ENCODE measurements at places on chromosomes 12 and 14.

- no peak for DNase-seq
These were observed 50.9 kb upstream of the GPR68 start for GRCh38 chr14:91295276-91295845.

- no peak for DNase-seq
These were observed 331.5 kb upstream of the NOVA1 start for GRCh38 chr14:26929361-26929760.

DNA sequence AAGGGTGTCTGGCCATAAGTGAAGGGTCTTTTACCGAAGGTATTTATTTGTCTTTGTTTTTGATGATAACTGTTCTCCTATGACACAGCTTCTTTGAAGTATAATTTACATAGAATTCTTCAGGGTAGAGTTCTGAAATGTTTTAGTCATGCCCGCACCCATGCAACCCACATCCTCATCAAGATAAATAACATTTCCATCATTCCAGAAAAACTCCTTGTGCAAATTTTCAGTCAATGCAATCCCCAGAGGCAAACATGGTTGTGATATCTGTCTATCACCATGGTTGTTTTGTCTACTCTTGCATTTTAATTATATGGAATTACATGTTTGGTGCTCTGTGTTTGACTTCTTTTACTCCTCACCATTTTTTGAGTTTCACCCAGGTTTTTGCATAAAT, 837.8 kb downstream of the AACS start:
- DNase-seq: no peak

DNA sequence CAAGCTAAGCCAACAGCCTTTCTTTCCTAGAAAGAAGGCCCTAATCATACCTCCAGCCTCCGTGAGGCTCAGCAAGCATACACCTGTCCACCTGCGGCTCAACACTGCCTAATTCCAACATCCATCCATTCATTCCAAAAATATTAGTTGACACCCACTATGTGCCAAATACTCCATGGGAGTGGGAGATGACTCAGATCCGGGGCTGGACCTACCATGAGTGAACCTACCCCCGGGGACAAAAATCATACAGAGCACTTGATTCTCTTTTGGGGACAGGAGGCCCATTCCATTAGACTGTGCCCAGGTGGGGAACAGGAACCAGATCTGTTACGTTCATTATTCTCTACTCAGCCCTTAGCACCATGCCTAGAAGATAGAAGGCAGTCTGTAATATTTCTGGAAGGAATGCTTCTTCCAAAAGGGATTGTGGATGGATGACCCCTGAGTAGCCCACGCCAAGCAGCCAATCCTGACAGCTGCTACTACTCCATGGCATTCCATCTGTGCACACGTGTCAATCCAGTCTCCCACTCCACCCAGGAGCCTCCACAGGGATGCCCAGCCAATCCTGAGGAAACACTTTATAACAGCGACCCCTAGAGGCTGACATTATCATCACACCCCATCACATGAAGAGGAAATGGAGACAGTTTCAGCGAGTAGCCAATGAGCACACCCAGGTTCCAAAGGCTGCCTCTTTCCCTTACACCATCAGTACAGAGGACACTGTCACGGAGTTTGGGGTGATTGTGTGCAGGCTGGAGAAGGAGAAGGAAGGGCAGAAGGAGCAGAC, 170.7 kb downstream of the ESRRB start:
- peak; percentile 1 for DNase-seq

GRCh38 chr14:50103558-50103957, 12.8 kb downstream of the VCPKMT start:
- DNase-seq: no peak

- DNase-seq: no peak
These were observed 148.0 kb upstream of the FOXN3 start for GRCh38 chr14:89564989-89565388.

- peak; percentile 14 for DNase-seq
These were observed at the start of gene DPY19L2 for GRCh38 chr12:63668028-63668799. TSS of gene DPY19L2 (minus strand) at chr12:63668493. CDS start at chr12:63668393, 100 bp downstream.

DNA sequence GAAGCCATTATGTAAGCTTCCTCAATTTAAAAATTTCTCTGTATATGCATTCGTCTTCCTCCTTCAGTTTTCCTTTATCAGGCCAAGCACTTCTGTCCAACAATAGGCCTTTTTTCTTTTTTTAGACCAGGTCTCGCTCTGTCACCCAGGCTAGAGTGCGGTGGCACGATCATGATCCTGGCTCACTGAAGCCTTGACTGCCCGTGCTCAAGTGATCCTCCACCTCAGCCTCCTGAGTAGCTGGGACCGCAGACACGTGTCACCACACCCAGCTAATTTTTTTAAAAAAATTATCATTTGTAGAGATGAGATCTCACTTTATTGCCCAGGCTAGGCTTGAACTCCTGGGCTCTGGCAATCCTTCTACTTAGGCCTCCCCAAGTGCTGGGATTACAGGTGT, 25.8 kb downstream of the TAOK3 start:
- DNase-seq: no peak

DNA sequence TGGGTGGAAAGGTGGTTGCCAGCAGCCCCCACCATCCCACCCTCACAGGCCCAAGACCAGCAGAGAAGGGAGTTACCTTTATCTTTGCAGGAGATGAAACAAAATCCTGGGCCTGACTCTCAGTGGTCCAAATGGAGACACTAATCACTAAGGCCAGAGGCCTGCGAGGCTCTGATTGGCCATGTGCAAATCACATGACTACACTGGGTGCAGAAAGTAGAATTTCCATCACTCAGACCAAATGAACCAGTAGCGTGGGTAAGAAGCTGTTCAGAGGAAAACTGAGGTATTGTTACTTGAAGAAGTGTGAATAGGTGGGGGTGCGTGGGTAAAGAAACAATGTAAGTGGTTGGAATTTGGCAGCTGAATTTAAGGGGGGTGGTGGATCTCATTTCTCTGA, 20.2 kb upstream of the PPP1CC start:
- no peak for DNase-seq

DNA sequence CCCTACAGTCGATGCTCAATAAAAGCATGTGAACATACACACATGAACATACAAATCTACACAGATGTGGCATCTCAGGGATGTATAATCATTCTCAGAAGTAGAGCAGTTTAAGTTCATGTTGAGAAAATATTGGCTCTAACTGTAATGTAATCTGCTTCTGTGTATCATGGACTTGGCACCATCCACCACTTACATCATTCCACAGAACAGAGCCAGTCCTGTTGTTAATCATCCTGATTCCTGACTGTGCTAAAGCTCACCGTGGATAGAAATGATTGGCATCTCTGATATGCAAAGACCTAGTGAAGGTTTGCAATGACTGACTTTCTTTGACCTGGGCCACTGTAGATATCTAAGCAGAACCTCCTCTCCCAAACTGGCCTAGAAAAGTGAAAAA, 1141.3 kb downstream of the BCL11B start:
- DNase-seq: no peak

GRCh38 chr12:32964981-32965585, 68.5 kb upstream of the PKP2 start:
- DNase-seq: no peak

DNA sequence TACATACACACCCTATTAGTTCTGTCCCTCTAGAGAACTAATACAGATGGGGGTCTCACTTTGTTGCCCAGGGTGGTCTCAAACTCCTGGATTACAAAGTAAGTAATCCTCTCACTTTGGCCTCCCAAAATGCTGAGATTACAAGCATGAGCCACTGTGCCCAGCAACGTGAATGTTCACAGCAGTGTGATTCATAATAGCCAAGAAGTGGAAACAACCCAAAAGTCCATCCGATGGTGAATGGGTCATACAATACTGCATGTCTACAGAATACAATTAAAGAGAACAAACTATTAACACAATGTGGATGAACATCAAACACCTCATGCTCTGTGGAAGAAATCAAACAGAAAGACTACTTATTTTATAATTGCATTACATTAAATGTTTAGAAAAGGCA, 57.3 kb upstream of the SYNE2 start:
- no peak for DNase-seq

- no peak for DNase-seq
These were observed 11.6 kb downstream of the FBXW8 start for GRCh38 chr12:116922194-116922897.

DNA sequence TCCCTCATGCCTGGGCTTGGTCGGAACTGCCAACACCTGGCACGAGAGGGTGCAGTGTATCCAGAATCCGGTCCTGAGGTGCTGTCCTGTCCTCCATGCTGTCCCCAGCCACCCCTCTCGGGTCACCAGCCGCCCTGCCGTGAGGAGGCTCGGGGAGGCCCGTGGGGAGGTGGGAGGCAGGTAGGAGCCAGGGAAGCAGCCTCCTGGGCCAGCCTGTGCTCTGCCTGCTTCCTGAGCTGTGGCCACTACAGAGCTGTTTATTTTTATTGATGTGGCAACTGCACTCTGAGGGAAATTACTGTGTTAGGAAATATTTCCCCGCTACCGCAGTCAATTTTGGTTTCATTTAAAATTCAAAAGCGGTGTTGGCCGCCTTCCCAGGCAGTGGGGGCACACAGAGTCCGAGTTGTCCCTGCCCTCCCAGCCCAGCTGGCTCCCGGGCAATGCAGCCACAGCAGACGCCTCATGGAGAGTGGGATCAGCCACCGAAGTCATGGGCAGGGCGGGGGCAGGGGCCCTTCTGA, 18.3 kb downstream of the NOC4L start:
- no peak for DNase-seq

GRCh38 chr12:65965358-65965757, 141.1 kb downstream of the HMGA2 start:
- no peak for DNase-seq

DNA sequence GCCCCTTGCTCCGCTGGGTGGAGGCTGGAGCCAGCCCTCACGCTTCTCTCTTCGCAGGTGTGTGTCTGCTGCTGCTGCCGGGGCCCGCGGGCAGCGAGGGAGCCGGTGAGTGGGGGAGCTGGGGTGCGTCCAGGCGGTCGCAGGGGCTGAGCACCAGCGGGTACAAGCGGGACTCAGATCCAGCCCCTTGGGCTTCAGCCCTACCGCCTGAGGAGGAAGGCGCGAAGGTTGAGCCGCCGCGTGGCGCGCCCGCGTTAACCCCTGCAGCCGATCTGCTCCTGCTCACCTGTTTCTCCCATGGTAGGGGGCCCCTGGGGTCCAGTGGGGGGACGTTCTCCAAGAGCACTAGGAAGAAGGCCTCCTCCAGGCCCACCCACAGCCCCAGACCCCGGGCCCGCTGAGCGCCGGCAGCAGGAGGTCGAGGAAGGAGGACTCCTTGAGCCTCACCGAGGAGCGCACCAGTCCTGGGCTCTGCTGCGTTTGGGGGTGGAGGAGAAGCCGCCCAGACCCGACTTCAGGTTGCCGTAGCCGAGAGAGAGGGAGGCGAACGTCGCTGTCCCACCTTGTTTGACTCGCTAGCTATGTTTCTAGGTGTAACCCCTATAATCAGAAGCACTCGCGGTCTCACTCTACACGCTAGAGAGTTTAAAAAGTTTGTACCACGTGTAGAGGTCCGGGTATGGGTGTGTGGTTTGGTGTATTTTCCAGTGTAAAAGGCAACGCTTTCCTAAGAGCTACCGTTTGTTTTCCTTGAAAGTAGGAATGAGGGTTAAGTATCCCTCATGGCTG, 834 bp downstream of the COCH start:
- DNase-seq: no peak

- no peak for DNase-seq
These were observed 29.9 kb upstream of the SLC38A2 start for GRCh38 chr12:46402451-46402850.

- no peak for DNase-seq
These were observed 238.4 kb downstream of the TMEM132D start for GRCh38 chr12:129665414-129665813.

- no peak for DNase-seq
These were observed 7.4 kb downstream of the INF2 start for GRCh38 chr14:104696671-104697316.

DNA sequence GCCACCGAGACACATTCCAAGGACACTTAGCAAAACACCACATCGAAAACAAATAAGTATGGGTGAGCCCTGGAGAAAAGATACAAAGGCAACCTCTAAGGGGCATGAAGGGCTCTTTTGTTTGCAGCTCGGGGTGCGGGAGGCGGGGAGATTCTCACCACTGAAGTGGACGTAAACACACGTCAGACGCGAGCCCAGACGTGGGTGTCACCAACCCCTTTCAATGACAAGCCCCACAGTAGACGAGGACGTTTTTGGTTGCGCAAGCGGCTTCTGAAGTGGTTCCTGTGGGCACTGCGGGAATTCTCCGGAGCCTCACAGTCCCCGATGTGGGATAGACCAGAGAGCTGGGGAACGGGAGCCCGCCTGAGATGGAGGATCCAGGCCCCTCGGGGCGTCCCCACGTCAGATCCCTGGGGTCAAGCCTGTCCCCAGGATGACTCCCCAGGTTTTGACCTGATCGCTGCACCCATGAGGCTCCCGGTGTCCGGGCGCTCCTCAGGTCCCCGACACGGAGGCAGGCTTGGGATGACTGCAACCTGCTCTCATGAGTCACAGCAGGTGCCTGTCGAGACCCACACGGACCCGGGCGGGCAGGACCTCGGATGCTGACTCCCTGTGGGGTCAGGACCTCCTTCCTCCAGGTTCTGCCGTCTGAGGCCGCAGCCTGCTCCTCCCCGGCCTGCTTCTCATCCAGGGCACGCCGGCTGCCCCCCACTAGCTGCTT, 20.3 kb upstream of the ADGRD1 start:
- DNase-seq: no peak

- DNase-seq: no peak
These were observed 112.7 kb downstream of the SCARB1 start for GRCh38 chr12:124750787-124751471.

GRCh38 chr12:112130441-112130998, 5.2 kb downstream of the TRAFD1 start:
- DNase-seq: no peak

DNA sequence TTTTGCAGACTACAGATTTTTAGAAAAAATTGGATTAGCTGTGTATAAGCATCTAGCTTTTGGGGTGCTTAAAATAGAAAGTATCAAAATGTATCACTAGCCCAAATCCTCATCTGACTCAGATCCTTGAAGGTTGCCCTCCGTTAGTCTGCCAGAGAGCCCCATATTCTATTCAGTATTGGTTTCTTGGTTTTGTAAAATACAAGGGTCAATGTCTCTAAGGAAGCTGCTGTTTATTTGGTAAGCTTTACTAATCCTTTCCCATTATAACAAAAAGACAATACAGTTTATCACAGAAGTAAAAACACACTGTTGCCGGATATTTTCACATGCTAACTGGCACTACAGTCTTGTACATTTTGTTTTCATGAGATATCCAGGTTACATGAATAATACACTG, 92.8 kb upstream of the PTHLH start:
- no peak for DNase-seq

GRCh38 chr12:123150275-123150743, 581 bp downstream of the PITPNM2 start:
- no peak for DNase-seq

GRCh38 chr14:82755923-82756322, 1222.3 kb upstream of the SEL1L start:
- DNase-seq: no peak

- DNase-seq: no peak
These were observed 230.3 kb downstream of the BCAT1 start for GRCh38 chr12:24718617-24719016.

- no peak for DNase-seq
These were observed 3.1 kb upstream of the BRF1 start for GRCh38 chr14:105303949-105304348.

- no peak for DNase-seq
These were observed 389.9 kb downstream of the GRIN2B start for GRCh38 chr12:13591488-13591887.

Data from stimulated activated CD4-positive, alpha-beta T cell treated with anti-CD3 and anti-CD28 coated beads, TNF-alpha, amount 100 ng/mL, for 48 hours (primary cell).